Upper lobe of left lung (tissue), 6 donors: ENCODE measurements at places on chromosomes 3 and 15. TPM values are rescaled to one million over a fixed set of nuclear protein-coding genes. Genes with fewer than 3 reads are reported as not detected.
A peak's percentile ranks its signal among the peaks of the same experiment; 100 is the strongest.

DNA sequence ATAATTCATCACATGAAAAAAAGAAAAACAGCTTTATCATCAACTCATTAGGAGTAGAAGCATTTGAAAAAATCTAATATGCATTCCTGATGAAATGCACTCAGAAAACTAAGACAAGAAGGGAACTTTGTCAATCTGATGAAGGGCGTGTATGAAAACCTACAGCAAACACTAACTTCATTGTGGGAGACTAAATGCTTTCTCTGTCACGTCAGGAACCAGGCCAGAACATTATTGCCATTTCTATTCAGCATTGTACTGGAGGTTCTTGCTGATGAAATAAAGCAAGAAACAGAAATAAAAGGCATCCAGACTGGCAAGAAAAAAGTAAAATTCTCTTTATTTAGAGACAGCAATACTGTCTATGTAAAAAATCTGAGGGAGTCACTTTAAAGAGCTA lies 235.2 kb downstream of the GABRB3 start:
- H3K27me3 ChIP-seq = no peaks in the 10 kb centered on the region
- H3K4me1 ChIP-seq = no peaks in the 10 kb centered on the region
- DNase-seq = no peak
- no peaks in the 10 kb centered on the region for H3K36me3 ChIP-seq

DNA sequence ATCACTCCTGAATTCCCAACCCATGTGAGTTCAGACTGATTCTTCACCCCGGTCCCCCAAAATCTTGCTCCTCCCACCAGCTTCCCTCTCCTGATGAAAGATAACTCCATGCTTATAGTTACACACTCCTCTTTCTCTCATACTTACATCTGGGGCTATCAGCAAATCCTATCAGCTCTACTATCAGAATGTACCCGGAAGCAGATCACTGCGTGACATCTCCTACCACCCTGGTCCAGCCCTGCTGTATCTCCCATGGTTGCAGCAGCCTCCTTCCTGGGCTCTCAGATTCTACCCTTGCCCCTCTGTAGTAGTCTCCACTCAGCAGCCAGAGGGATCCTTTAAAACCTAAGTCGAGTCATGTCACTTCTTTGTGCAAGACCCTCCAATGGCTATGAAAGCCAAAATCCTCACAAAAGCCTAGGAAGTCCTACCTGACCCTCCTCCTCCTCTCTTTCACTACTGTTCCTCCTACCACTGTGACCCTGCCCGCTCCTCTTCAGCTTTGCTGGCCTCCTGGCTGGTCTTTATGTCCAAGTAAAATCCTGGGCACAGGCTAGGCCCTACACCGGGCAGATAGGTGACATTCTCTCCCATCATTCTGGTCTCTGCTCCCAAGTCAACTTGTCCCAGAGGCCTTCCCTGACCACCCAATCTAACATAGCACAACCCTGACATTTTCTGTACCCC lies 16.2 kb downstream of the XIRP1 start:
- no peaks in the 10 kb centered on the region for H3K27me3 ChIP-seq
- H3K27ac ChIP-seq = peak overlapping the region; percentile 94
- no peak for DNase-seq
- H3K4me1 ChIP-seq = peaks cover 44% of the 10 kb centered on the region

- no peak overlapping the region for H3K27ac ChIP-seq
- no peaks in the 10 kb centered on the region for H3K27me3 ChIP-seq
- no peak for DNase-seq
- no peak overlapping the region for H3K4me3 ChIP-seq
- no peaks in the 10 kb centered on the region for H3K4me1 ChIP-seq
Observed at GRCh38 chr3:157063926-157064325, 96.0 kb downstream of the CCNL1 start.

- H3K4me1 ChIP-seq = peaks cover 9% of the 10 kb centered on the region
- H3K36me3 ChIP-seq = peaks cover 72% of the 10 kb centered on the region
- H3K4me3 ChIP-seq = no peak overlapping the region
Observed at GRCh38 chr3:52480768-52481715, 14.1 kb upstream of the STAB1 start.

DNA sequence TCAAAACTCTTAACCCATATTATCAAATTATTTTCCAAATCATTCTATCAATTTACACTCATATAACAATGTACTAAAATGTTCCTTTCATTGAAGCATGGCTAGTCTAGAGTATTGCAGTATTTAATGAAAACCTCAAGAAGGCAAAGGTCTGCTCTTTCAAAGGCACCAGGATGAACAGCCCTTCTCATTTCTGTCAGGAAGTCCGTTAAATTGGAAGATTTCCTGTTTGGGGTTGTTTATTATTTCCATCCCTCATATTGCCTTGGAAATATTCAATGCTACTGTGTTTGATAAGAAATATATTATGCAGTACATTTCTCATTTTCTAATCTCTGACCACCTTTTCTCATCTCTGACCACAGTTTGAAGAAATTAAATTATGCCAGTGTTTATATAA lies 25.1 kb downstream of the ACKR4 start:
- no peaks in the 10 kb centered on the region for H3K4me1 ChIP-seq
- H3K4me3 ChIP-seq = no peak overlapping the region
- no peak for DNase-seq
- peaks cover 3% of the 10 kb centered on the region for H3K36me3 ChIP-seq
- H3K27me3 ChIP-seq = no peaks in the 10 kb centered on the region

- H3K36me3 ChIP-seq = no peaks in the 10 kb centered on the region
- no peak overlapping the region for H3K4me3 ChIP-seq
- H3K4me1 ChIP-seq = no peaks in the 10 kb centered on the region
- DNase-seq = no peak
- no peaks in the 10 kb centered on the region for H3K27me3 ChIP-seq
Observed at GRCh38 chr15:70936326-70936725, 43.7 kb downstream of the LRRC49 start.

DNA sequence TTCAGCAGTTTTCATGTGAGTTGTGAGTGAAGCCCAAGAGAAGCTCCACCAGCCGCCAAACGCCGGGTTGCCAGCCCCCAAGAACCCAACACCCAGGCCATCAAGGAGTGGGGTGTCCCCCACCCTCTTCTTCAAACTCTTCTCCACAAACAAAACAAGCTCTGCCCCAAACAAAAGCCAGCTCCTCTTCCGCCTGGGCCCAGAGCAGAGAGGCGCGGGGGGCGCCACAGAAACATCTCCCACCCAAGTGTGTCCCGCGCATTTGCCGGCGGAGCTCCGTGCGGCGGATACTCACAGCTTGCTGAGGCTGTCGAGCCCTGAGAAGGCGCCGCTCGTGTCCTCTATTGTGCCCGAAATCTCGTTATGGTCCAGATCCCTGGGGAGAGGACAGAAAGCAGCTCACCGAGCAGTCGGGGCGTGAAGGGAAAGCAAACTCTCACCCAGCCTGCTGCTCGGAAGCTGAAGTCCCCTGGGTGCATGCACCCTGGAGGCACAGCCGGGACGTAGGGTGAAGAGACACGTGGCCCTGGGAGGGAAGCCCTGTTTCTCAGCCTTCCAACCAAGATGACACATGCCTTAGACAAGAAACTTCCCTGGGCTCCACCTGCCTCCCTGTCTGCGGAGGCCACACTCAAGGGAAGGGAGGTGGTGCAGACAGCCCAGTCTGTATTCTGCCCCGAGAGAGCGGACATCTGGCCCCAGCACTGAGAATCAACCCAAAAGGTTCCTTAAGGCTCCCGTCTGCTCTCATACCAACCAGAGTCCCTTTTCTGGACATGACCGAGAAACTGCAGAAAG lies 95.7 kb downstream of the LRIG1 start:
- no peak overlapping the region for H3K27ac ChIP-seq
- DNase-seq = peak; percentile 79
- no peak overlapping the region for H3K4me3 ChIP-seq

- no peaks in the 10 kb centered on the region for H3K36me3 ChIP-seq
- H3K4me3 ChIP-seq = no peak overlapping the region
- no peak overlapping the region for H3K27ac ChIP-seq
- no peaks in the 10 kb centered on the region for H3K4me1 ChIP-seq
- H3K27me3 ChIP-seq = no peaks in the 10 kb centered on the region
Observed at GRCh38 chr15:77839456-77839855, 206.7 kb upstream of the LINGO1 start.

DNA sequence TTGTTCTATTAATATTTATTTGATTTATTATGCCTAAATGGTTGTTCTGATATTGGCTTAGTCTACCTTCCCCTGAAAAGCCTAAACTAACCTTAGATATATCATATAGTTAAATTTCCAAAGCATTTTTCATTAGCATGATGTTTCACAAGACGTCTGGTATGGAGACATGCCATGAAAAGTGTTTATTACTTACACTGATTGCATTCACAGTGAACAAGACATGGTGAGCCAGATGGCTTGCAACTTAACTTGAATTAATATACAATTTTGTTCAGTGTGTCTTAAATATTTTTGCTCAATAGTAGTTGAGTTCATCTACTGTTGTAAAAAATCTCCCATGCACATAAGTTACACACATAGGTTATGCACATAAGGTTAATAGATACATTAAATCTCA lies 758.4 kb downstream of the NSUN3 start:
- no peaks in the 10 kb centered on the region for H3K27me3 ChIP-seq
- no peaks in the 10 kb centered on the region for H3K36me3 ChIP-seq
- H3K27ac ChIP-seq = no peak overlapping the region
- no peaks in the 10 kb centered on the region for H3K4me1 ChIP-seq

DNA sequence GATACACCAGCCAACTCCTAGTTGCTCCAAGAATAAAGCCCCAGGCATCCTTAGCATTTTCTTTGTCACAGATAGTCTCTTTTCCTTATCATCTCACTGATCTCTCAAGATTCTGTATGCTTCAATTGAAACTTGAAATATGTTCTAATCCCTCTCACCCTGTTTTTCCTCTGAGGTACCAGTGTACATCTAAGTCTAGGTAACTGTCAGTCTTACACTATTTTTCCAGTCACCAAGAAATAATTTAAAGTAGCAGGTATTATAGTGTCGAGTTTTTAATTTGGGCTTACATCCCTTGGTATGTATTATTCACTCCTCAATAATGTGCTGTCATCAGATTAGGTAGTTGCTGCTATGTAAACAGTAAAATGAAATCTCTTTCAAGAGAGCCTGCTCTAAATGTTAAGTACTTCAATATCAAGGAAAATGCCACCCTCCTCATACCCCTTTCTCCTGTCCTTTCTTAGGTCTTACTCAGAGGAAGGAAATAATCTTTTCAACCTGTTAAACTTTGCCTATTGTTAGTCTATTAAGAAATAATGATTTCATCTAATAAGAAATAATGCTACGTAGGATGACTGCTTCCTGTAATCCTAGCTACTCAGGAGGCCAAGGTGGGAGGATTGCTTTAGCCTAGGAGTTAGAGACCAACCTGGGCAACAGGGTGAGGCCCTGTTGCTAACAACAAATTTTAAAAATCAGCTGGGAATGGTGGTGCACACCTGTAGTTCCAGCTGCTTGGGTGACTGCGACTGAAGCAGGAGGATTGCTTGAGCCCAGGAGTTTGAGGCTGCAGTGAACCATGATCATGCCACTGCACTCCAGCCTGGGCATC lies 39.8 kb downstream of the TSC22D2 start:
- no peaks in the 10 kb centered on the region for H3K27me3 ChIP-seq
- peaks cover 34% of the 10 kb centered on the region for H3K4me1 ChIP-seq
- H3K36me3 ChIP-seq = no peaks in the 10 kb centered on the region
- no peak overlapping the region for H3K27ac ChIP-seq
- no peak overlapping the region for H3K4me3 ChIP-seq
- DNase-seq = no peak

- DNase-seq = no peak
- peaks cover 4% of the 10 kb centered on the region for H3K4me1 ChIP-seq
- H3K27me3 ChIP-seq = no peaks in the 10 kb centered on the region
- H3K4me3 ChIP-seq = no peak overlapping the region
Observed at GRCh38 chr3:113261626-113262303, 50.4 kb downstream of the BOC start.

Gene DPPA4
- total RNA-seq = not detected

Gene ARID3B
- 17.0 TPM for total RNA-seq
